Aorta (tissue), 5 donors: ENCODE measurements at places on chromosomes 2 and 18. TPM values are rescaled to one million over a fixed set of nuclear protein-coding genes. Genes with fewer than 3 reads are reported as not detected.

GRCh38 chr18:30886998-30887397 lies 155.5 kb downstream of the DSC3 start:
- H3K27ac ChIP-seq: no peak overlapping the region
- H3K36me3 ChIP-seq: no peaks in the 10 kb centered on the region
- H3K4me1 ChIP-seq: no peaks in the 10 kb centered on the region
- DNase-seq: no peak
- H3K4me3 ChIP-seq: no peak overlapping the region
- no peaks in the 10 kb centered on the region for H3K27me3 ChIP-seq

DNA sequence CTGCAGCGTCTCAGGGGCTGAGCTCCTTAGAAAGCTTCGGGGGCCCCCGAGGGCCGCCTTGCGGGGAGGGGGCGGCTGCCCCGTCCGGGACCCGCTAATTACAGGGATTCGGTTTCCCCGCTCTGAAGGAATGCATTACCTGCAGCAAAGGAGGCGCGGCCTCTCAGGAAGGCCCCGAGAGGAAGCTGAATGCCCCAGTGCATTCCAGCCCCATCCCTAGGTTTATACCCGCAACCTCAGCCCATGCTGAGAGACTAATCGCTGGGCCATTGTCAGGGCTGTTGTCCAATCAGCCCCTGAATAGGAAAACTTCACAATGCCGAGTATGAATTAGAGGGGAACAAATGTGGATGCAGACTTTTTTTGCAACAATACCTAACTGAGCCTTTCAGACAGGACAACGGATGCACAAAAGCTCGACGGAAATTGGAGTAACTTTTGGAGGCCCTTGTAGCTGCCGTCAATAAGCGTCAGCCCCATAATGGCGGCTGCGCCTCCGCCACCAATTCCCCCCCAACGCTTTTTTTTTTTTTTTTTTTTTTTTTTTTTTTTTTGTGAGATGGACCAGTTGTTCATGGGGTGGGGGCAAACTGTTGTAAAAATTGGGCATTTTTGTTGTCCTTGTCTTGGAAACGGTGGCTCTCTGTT lies 138.6 kb upstream of the SIX3 start:
- no peak for DNase-seq
- H3K36me3 ChIP-seq: no peaks in the 10 kb centered on the region
- no peak overlapping the region for H3K4me3 ChIP-seq
- H3K27me3 ChIP-seq: no peaks in the 10 kb centered on the region

GRCh38 chr2:209424199-209424701 lies 403 bp downstream of the MAP2 start:
- no peaks in the 10 kb centered on the region for H3K4me1 ChIP-seq
- no peaks in the 10 kb centered on the region for H3K27me3 ChIP-seq
- peak overlapping the region; percentile 50 for H3K4me3 ChIP-seq
- DNase-seq: peak; percentile 27
- no peak overlapping the region for H3K27ac ChIP-seq
- H3K36me3 ChIP-seq: no peaks in the 10 kb centered on the region

- H3K4me1 ChIP-seq: no peaks in the 10 kb centered on the region
- H3K27ac ChIP-seq: no peak overlapping the region
- H3K4me3 ChIP-seq: no peak overlapping the region
- no peaks in the 10 kb centered on the region for H3K27me3 ChIP-seq
- no peaks in the 10 kb centered on the region for H3K36me3 ChIP-seq
- DNase-seq: no peak
Observed at GRCh38 chr2:128410035-128410757, 91.5 kb upstream of the HS6ST1 start.

GRCh38 chr18:49967171-49967570 lies 153.8 kb upstream of the ACAA2 start:
- no peak for DNase-seq
- no peaks in the 10 kb centered on the region for H3K36me3 ChIP-seq
- no peak overlapping the region for H3K27ac ChIP-seq
- H3K27me3 ChIP-seq: no peaks in the 10 kb centered on the region

- H3K4me3 ChIP-seq: no peak overlapping the region
- no peak overlapping the region for H3K27ac ChIP-seq
- no peaks in the 10 kb centered on the region for H3K4me1 ChIP-seq
- no peaks in the 10 kb centered on the region for H3K27me3 ChIP-seq
Observed at GRCh38 chr18:34281722-34282121, 57.0 kb upstream of the NOL4 start.

DNA sequence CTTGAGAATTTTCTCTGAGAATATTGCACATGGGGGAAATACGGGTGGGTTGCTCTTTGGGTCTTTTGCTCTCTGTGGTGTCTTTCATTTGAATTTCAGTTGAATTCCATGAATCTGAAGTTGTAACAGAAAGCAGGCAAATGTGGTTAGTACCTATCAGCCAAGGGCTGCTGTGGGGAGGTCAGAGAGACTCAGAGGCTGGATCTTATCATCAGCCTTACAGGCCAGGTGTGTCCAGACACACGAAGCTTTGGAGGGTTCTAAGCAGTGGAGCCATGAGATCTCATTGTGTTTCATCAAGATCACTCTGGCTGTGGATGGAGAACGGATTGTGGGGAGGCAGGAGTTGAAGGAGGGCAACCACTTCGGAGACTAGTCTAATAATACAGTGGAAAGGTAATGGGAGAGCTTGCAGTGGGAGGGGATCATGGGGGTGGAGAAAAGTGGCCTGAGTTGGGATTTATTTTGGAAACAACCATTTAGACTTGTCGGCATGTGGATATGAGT lies 68.1 kb downstream of the GNAL start:
- no peak overlapping the region for H3K4me3 ChIP-seq
- H3K27me3 ChIP-seq: no peaks in the 10 kb centered on the region
- no peaks in the 10 kb centered on the region for H3K36me3 ChIP-seq

DNA sequence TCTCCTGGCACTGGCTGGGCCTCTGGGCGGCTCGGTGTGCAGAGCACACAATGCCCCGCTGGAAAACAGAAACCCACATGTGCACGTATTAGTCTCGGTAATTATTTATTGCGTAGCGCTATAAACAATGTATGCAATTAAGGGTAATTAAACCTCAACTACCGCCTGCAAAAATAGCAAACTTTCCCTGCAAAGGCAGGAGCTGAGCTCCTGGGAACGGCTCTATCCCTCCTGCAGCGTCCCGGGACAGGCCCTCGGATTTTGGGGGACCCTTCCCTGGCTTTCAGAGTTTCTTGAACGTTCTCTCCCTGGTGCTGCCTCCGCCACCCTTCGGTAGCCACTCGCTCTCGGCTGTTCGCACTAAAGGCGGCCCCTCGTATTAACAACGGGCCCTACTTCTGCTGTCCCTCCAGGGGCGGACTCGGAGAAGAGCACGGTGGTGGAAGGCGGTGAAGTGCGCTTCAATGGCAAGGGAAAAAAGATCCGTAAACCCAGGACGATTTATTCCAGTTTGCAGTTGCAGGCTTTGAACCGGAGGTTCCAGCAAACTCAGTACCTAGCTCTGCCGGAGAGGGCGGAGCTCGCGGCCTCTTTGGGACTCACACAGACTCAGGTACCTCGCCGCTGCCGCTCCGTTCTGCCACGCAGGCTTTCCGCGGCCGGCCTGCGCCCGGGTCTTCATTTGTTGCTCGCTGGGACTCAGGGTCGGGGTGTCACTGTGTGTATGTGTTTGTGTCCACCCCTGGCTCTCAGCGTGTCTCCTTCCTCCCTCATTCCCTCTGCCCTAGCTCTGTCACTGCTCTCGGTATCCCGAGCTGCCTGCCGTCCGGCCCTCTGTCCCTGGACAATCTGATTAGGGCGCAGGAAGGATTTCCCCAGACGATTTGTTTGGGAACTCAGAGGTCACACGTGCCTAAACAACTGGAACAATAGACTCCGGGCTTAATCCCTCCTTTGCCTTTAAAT lies 1.2 kb downstream of the DLX1 start:
- H3K4me1 ChIP-seq: no peaks in the 10 kb centered on the region
- no peak overlapping the region for H3K27ac ChIP-seq
- no peak overlapping the region for H3K4me3 ChIP-seq
- peak; percentile 78 for DNase-seq
- no peaks in the 10 kb centered on the region for H3K36me3 ChIP-seq
- no peaks in the 10 kb centered on the region for H3K27me3 ChIP-seq

DNA sequence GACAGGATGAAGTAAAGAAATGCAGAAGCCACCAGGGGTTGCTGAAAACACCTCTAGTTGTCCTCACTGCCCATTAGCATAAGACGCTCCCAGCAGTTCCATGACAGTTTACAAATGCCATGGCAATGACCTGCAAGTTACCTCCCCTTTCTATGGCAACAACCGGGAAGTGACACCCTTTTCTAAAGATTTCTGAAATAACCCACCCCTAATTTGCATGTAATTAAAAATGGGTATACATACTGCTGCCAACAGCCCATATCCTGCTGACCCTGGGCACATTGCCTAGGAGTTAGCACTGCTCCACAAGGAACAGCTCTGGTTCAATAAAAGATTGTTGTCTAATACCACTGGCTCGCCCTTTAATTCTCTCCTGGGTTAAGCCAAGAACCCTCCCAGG lies 178.3 kb upstream of the LRATD1 start:
- no peaks in the 10 kb centered on the region for H3K27me3 ChIP-seq
- H3K27ac ChIP-seq: no peak overlapping the region
- no peaks in the 10 kb centered on the region for H3K36me3 ChIP-seq
- no peak for DNase-seq
- no peak overlapping the region for H3K4me3 ChIP-seq

DNA sequence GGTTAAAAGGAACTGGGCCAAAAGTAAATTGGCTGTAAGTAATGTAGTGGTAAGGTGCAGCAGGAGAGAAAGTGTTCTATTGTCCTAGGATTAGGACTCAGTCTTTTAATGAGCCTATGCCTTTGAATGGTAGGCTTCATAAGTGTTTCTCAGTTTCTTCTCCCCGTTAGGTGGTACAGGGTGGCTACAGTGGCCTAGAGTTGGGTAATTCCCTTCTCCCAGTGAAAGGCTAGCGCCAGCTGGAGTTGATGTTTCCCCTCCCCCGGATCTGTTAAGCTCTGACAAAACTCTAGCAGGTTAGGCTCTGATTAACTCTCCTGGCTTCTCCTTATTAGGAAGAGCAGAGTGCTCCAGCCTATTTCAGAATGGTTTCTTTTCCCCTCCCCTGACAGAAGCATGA lies 127.7 kb downstream of the DNAH6 start:
- no peak overlapping the region for H3K4me3 ChIP-seq
- H3K36me3 ChIP-seq: no peaks in the 10 kb centered on the region
- no peaks in the 10 kb centered on the region for H3K27me3 ChIP-seq
- DNase-seq: no peak

- H3K4me1 ChIP-seq: no peaks in the 10 kb centered on the region
- no peak overlapping the region for H3K4me3 ChIP-seq
- H3K36me3 ChIP-seq: no peaks in the 10 kb centered on the region
- H3K27ac ChIP-seq: no peak overlapping the region
Observed at GRCh38 chr2:10957391-10957790, 45.7 kb downstream of the KCNF1 start.

DNA sequence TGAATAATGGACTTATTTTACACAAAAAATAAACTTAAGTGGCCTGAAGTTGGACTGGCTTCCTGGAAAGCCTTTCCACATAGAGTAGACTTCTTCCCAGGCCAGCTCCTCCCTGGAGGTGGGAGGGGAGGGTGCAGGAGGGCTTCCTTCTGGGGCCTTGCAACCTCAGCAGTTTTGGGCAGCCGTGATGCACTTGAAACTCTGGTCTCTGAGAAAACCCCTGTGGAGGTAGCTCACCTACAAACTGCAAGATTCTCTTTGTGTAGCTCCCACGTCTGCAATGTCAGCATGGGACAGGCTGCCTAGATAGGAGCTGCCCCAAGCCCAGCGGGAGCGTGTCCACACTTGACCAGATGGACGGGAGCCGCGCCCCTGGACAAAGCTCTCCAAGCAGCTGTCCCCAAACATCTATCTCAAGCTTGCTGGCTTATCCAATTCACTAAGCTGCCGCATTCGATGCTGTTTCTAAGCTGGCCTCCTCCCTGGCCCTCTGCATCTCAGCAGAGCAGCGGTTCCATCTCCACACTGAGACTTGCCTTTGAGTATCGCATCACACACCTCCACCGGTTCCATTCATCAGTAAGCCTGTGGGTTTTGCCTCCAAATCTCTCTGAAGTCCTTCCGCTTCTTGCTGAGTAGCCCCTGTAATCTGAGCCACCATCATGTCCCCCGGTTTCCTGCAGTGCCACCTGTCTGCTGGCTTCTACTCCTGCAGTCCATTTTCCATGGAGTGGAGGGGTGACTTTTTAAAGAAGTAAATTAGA lies 1.6 kb upstream of the LPIN1 start:
- no peaks in the 10 kb centered on the region for H3K4me1 ChIP-seq
- H3K27ac ChIP-seq: no peak overlapping the region
- H3K27me3 ChIP-seq: no peaks in the 10 kb centered on the region

DNA sequence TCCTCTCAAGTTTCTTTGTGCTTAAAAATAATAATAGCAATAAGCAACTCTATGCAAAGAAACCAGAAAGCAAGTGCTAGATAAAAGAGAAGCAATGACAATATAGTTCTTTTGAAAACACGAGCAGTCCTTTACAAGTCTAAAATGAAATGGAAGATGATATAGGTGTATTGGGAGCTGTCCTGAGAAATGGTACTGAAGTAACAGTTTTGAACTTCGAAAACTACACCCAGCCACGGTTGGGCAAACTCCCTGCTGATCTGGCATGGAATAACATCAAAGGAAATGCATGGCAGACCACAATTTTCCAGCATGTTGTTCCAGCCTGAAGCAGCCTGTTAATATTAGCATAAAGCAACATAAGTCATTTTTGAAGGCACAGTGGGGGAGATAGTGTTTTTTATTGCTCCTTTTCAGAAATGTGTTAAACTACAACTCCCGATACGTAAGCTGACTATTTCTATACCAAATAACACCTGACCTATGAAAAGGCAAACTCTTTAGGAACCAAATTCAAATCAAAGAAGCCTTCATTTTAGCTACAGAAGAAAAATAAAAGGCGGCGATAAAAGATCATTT lies 596.1 kb upstream of the KLHL29 start:
- DNase-seq: no peak
- no peaks in the 10 kb centered on the region for H3K4me1 ChIP-seq
- no peak overlapping the region for H3K4me3 ChIP-seq
- H3K27me3 ChIP-seq: no peaks in the 10 kb centered on the region

DNA sequence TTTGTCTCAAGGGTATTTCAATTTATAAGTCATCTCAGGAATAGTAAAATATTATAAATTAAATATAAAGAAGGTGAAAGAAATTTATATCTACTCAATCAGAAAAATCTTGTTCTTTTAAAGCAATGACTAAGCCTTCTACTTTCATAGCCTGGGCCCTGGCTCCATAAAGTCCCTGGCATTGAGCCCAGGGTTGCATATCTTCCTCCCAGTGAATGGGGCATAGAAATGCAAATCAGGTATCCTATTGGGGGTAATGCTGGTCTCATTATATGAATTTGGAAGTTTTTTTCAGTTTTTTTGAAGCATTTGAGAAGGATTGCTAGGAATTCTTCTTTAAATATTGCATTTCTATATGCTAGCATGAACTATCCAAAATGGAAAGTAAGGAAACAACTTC lies 73.9 kb upstream of the MC2R start:
- no peaks in the 10 kb centered on the region for H3K27me3 ChIP-seq
- no peak for DNase-seq
- no peaks in the 10 kb centered on the region for H3K4me1 ChIP-seq
- no peak overlapping the region for H3K27ac ChIP-seq

The CPS1 gene
- polyA plus RNA-seq: 3.5 TPM

The RNASEH1 gene
- polyA plus RNA-seq: 11.0 TPM

The LRATD1 gene
- 3.4 TPM for polyA plus RNA-seq

The DYNAP gene
- polyA plus RNA-seq: not detected

The PARD6G gene
- 1.8 TPM for polyA plus RNA-seq

The CCL20 gene
- 0.23 TPM for polyA plus RNA-seq

The CKAP2L gene
- 0.08 TPM for polyA plus RNA-seq

The GPR75 gene
- 0.90 TPM for polyA plus RNA-seq

The GRP gene
- not detected for polyA plus RNA-seq

The SERPINB12 gene
- not detected for polyA plus RNA-seq

The WNT6 gene
- polyA plus RNA-seq: not detected

The UPP2 gene
- polyA plus RNA-seq: not detected

The LAMA3 gene
- 21.0 TPM for polyA plus RNA-seq
